Mesothelial cell of epicardium (in vitro differentiated cells): ENCODE measurements at places on chromosomes 16 and 17. TPM values are rescaled to one million over a fixed set of nuclear protein-coding genes. Genes with fewer than 3 reads are reported as not detected.

Gene DDX19B
- total RNA-seq, result 29.7 to 31.2 TPM (median 30.9 TPM) in 3 replicates

DNA sequence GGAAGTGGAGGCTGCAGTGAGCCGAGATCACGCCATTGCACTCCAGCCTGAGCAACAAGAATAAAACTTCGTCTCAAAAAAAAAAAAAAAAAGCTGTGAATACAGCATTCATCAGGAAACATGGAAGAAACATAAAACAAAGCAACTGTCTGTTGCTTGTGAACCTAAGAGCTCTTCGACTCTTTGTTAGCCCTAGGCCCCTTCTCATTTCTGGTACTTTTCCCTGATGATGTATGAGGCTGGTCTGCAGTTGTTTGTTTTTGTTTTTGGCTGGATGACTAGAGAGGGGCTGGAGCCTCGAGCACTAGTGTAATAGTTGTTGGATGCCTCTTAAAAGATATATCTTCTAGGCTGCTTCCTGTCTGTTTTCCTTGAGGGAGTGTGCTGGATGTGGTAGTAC lies 113.5 kb downstream of the MAP2K6 start:
- DNase-seq, result no peak

Gene MT3
- not detected in 3 replicates for total RNA-seq

Gene FZD2
- 82.1 to 88.3 TPM (median 84.4 TPM) in 3 replicates for total RNA-seq

DNA sequence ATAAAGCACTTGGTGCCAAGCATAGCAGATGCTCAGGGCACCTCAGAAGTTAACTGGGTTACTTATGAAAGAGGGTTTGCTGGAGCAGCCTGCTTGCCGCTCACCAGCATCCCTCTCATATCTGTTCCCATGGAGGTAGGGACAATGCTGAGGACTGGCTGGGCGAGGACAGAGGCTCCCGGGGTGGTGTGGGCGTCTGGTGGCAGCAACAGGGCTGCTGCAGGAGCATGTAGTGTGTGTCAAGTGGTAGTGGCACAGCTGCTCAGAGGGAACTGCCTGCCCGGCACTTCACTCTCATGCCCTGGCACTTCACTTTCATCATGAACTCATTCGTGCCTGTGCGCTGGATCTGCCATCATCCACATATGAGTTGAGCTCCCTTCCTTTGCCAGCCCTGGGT lies 26.9 kb upstream of the ZNHIT3 start:
- no peak for DNase-seq

Gene GLIS2
- total RNA-seq, result 78.2 to 80.3 TPM (median 79.6 TPM) in 3 replicates

Gene PLK1
- total RNA-seq, result 22.3 to 24.2 TPM (median 23.8 TPM) in 3 replicates

Gene SOCS1
- 11.2 to 12.3 TPM (median 11.7 TPM) in 3 replicates for total RNA-seq

DNA sequence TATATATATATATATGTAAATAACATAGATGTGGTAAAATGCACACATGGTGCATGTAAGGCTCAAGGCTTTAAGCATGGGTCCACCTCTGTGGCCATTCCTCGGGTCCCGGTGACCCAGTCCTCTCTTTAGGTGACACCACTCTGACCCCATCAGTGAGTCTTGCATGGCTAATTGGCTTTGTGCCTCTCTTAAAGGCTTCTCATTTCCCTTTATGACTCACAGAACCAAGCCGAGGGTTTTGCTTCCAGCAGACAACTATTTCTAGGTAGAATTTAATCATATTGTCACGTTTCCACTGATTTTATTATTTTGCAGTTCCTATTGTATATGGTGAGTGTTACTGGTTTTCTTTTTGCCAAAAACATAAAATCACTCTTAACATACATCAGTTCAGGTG lies 59.7 kb downstream of the PLCG2 start:
- no peak for DNase-seq

Gene ASGR2
- not detected in 3 replicates for total RNA-seq

Gene RAB26
- 1.1 to 1.5 TPM (median 1.3 TPM) in 3 replicates for total RNA-seq

- no peak for DNase-seq
These were observed 4.3 kb downstream of the NEUROD2 start for GRCh38 chr17:39603304-39604016.

- DNase-seq, result no peak
These were observed 349.9 kb downstream of the CPPED1 start for GRCh38 chr16:12453832-12454231.

DNA sequence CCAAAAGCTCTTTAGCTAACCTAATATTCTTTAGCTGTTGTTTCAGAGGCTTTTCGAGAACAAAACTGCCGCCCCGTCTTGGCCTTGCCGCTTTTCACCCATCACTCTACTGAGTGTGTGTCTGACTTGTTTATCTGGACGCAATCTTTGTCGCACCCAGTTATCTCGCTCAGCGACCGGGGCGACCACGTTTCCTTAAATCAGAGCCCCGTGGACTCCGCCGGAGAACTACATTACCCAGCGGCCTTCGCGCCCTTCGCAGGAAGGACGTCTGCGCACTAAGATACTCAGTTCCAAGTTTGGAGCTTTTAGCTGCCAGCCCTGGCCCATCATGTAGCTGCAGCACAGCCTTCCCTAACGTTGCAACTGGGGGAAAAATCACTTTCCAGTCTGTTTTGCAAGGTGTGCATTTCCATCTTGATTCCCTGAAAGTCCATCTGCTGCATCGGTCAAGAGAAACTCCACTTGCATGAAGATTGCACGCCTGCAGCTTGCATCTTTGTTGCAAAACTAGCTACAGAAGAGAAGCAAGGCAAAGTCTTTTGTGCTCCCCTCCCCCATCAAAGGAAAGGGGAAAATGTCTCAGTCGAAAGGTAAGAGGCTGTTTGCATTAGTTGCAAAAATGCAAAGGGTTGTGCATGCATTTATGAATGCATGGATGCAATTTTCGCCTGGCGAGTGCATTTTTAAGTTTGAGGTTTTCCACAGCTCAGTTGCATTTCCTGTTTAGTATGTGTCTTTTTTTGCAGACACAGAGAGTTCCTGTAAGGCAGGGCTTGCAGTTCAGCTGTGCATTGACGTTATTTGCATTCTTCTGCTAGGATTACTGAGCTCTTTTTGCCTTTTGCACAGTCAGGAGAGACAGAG lies at the start of gene MAP2K6:
Gene MAP2K6 (plus strand): TSS at position 290 of the 867 bp plus-strand sequence. CDS start 288 bp downstream, at position 578.
- peak; percentile 34 for DNase-seq

- no peak for DNase-seq
These were observed 2.4 kb upstream of the MED13 start for GRCh38 chr17:62067165-62068145.

- DNase-seq, result no peak
These were observed 176.7 kb downstream of the ABCC12 start for GRCh38 chr16:47979164-47979520.

DNA sequence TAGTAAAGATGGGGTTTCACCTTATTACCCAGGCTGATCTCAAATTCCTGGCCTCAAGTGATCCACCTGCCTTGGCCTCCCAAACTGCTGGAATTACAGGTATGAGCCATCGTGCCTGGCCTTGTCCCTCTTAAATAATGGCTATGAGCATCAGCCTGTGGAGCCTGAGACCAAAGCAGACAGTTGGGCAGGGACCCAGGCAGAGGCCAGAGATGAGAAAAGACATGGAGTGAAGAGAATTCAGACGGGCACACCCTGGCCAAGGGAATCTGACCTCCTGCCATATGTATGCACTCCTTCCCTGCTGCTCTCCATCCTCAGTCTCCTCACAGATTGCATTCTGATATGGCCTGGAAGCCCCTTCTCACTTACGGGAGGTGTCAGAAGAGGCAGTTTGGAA lies 98.4 kb upstream of the DNAH9 start:
- DNase-seq, result no peak

- no peak for DNase-seq
These were observed 655 bp upstream of the NPTX1 start for GRCh38 chr17:80476877-80477646.

DNA sequence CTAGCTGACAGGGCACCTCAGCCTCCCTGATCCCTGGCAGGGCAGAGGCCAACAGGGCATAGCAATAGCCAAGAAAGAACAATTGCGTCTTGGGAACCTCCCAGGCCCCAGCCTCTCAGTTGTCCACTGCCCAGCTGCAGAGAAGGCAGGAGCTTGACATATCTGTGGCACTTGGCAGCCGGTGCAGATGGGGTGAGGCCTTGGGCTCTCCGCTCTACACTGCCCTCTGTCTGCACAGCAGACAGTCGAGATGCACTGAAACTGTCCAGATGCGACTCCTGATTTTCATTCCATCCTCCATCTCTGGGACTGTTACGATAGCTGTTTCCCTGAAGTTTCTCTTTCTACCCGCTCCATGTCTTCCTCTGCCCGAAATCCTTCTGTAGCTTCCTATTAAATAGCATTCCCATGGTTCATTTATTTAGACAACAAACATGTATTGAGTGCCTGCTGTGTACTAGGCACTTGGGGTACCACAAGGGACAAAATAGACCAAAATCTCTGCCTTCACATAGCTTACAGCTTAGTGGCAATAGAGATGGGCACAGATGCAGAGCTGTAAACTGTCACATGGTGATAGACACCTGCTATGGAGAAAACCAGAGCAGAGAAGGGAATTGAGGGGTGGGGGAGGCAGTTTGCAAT lies 3.3 kb downstream of the POLR3E start:
- DNase-seq, result no peak

GRCh38 chr16:67504031-67505021 lies 21.0 kb upstream of the AGRP start:
- no peak for DNase-seq
